ENCODE measurements at places on chromosomes 16 and 17. TPM values are rescaled to one million over a fixed set of nuclear protein-coding genes. Genes with fewer than 3 reads are reported as not detected.

DNA sequence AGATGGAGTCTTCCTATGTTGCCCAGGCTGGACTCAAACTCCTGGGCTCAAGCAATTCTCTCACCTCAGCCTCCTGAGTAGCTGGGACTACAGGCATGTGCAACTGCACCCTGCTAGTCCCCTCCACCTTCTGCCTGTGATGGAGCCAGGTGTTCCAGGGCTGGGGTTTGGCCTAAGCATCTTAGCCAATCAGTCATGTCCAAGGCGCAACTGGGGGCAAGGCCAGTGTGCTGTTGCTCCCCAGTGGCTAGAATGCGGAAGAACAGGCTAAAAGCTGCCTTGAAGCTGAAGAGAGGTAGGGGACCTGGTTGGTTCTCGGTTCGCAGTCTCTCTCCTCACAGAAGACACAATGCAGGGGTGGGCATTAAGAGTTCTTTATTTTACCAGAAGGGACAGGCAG, 18.6 kb downstream of the FLOT2 start:
- H3K36me3 ChIP-seq = peaks cover 11% of the 10 kb centered on the region
- H3K27ac ChIP-seq = no peak overlapping the region
- peaks cover 19% of the 10 kb centered on the region for H3K4me1 ChIP-seq
- no peak overlapping the region for H3K4me3 ChIP-seq

DYNLRB2 gene
- not detected for total RNA-seq

GRCh38 chr17:65467156-65467555, 94.3 kb downstream of the AXIN2 start:
- H3K36me3 ChIP-seq = 0 out of 2 replicates have a peak, but pooled peaks cover 4% of the 10 kb centered on the region
- DNase-seq = no peak
- peaks cover 27% of the 10 kb centered on the region for H3K27me3 ChIP-seq
- no peaks in the 10 kb centered on the region for H3K4me1 ChIP-seq

DNA sequence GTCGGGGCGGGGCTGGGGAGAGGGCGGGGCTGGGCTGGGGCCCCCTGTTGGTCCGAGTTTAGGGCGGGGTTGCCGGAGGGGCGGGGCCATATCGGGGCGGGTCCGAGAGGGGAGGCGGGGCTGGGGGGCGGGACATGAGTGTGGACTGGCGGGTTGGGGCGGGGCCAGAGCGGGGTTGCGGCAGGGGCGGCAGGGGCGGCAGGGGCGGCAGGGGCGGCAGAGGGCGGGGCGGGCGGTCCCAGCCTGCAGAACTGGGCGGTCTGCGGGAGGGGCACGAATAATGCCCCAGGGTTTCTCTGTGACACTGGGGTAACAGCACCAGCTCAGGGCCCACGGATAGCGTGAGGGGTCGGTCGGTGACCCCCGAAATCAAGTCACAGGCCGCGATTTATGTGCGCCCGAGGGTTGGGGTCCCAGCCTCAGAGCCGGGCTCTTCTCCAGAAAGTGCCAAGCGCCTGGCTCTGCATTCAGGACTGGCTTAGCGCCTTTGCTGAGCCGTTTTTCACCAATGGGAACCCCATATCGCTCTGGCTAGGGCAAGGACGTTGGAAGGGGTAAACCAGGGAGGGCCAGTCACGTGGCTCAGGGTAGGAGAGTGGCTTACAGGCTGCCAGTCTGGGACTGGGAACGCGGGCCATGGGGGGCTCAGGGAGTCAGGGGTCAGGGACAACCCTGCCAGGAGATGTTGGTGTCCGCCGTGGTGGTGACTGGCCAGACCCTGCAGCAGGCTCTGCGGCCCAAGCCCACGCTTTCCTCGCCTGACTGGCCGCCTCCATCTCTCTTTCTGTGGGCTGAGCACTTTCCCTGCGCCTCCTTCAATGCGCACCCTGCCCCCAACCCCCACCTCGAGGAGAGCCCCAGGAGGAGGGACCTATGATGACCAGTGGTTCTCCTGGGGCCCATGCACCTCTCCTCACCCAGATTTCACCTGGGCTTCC, 1.2 kb upstream of the METTL26 start:
- H3K4me3 ChIP-seq = peak overlapping the region; percentile 90
- no peak for DNase-seq
- H3K27me3 ChIP-seq = peaks cover 8% of the 10 kb centered on the region

DNA sequence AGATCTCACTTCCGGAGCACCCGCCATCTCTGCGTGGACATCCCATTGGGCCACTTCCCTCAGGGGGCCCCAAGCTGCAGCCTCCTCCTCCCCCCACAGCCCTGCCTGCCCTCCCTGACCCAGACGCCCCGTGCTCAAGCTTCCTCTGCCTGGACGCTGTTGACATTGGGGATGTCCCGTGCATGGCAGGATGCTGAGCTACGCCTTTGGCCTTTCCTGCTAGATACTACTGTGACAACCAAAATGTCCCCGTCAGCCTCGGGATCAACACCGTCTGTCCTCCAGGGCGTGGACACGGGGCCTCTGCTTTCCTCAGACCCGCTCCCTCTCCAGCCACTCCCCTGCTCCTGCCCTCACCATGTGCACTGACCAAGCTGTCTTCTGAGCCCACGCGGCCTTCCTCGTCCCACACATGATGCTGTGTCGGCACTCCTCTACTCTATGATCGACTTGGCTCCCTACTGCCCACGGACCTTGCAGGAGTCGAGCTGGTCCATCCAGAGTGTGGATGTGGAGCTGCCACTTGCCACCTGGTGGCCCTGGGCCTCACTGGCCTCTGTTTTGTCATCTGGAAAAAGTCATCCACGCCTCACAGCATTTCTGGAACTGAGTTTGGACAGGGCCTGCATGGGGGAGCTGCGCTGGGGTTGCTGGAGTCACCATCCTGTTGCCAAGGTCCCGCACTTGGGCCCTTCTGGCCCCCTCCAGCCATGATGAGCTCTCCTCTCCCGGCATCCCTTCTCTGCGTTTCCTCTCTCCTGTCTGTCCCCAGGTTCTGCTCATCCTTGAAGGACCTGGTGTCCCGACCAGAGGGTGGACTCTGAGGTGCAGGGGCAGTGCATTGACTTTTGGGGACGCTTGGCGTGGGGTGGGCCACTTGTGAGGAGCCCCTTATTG, 221.7 kb upstream of the CIBAR2 start:
- no peaks in the 10 kb centered on the region for H3K36me3 ChIP-seq
- no peak overlapping the region for H3K27ac ChIP-seq
- H3K4me3 ChIP-seq = no peak overlapping the region
- H3K4me1 ChIP-seq = peaks cover 13% of the 10 kb centered on the region
- peaks cover 5% of the 10 kb centered on the region for H3K27me3 ChIP-seq

VASN gene
- total RNA-seq = 119 TPM

DNA sequence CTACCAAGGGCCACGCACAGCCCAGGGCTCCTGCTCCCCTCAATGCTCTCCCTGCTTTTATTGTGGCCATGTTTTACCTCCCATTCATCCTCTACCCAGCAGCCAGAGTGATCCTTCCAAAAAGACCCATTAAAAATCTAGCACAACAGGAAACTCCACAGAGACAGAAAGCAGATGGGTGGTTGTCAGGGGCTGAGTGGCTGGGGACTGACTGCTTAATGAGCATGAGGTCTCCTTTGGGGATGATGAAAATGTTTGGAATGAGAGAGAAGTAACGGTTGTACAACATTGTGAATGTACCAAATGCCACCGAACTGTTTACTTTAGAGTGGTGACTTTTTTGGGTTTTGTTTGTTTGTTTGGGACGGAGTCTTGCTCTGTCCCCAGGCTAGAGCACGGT, 107.4 kb downstream of the GAS7 start:
- peaks cover 26% of the 10 kb centered on the region for H3K4me1 ChIP-seq
- peak overlapping the region; percentile 46 for H3K27ac ChIP-seq
- peaks cover 16% of the 10 kb centered on the region for H3K27me3 ChIP-seq

CDK5R1 gene
- 1.7 TPM for total RNA-seq

DNA sequence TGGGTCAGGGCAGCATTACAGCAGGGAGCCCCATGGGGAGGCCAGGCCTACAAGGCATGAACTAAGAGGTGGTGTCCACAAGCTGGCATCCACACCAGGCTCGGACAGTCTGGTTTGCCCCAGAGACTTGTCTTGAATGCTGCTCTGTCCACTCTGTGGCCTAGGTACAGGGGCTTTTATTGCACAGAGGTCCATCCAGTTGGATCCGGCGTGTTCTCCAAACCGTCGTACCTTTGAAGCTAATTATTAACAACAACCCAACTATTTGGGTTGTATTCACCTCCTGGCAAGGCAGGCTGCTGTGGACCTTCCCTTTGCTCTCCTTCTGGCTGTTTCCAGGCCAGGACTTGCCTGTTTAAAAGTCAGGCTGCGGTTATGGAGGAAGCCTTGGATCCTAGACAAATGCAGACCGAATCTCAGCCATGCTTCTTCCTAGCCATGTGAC, 123.4 kb downstream of the CLEC16A start:
- no peak overlapping the region for H3K27ac ChIP-seq
- H3K4me3 ChIP-seq = no peak overlapping the region
- peaks cover 6% of the 10 kb centered on the region for H3K4me1 ChIP-seq
- 0 out of 2 replicates have a peak, but pooled peaks cover 5% of the 10 kb centered on the region for H3K36me3 ChIP-seq
- DNase-seq = no peak
- no peaks in the 10 kb centered on the region for H3K27me3 ChIP-seq

DNA sequence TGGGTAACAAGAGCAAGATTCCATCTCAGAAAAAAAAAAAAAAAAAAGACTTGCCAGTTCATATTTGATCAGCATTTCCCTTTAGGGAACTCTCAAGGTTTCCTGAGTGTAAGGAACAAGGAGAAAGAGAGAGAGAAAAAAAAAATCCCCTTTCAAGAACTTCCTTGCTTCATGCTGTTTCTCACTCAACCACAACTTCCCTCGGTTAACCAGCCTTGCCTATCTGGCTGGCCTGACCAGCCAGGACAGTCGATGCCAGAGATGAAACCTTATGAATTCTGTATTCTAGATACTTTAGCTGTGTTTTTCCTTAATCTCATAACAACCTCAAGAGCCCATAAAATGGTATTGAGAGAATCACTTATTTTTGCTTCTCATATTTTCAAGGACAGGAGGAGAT, 2.6 kb upstream of the N4BP1 start:
- DNase-seq = no peak
- H3K36me3 ChIP-seq = peaks cover 11% of the 10 kb centered on the region
- H3K27ac ChIP-seq = peak overlapping the region; percentile 85
- no peaks in the 10 kb centered on the region for H3K27me3 ChIP-seq
- no peak overlapping the region for H3K4me3 ChIP-seq

CBX2 gene
- total RNA-seq = 1.7 TPM

DNA sequence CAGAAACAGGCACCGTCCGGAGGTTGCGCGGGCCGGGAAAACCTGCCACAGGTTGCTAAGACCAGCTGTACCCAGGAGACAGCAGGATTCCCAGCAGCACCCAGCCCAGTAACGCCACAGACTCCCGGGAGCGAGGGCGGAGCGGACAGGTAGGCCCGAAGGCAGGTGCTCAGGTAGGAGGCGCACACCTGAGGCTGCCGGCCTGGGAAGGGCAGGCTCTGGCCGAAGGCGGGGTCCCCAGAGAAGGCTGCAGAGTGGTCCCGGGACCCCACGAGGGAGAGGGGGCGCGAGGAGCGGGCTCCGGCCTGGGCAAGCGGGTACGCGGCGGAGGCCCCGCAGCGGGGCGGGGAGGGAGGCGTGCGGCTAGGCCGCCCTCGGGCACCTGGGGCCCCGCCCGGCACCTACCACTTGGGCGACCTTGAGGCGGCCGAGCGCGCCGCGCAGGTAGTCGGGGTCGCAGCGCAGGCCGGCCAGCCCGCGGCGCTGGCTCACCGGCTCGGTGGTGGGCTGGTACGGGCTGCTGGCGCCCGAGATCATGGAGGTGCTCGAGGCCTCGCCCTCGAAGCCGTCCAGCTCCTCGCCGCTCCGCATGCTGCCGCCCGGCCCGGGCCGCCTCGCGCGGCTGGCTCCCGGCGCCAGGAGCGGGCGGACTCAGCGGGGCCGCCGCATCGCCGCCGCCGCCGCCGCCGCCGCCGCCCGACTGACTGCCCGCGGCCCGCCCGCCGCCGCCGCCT, 441 bp downstream of the CMTM4 start:
- H3K4me1 ChIP-seq = peaks cover 13% of the 10 kb centered on the region
- 0 out of 2 replicates have a peak, but pooled peaks cover 5% of the 10 kb centered on the region for H3K36me3 ChIP-seq
- peak overlapping the region; percentile 80 for H3K4me3 ChIP-seq
- DNase-seq = no peak

DNA sequence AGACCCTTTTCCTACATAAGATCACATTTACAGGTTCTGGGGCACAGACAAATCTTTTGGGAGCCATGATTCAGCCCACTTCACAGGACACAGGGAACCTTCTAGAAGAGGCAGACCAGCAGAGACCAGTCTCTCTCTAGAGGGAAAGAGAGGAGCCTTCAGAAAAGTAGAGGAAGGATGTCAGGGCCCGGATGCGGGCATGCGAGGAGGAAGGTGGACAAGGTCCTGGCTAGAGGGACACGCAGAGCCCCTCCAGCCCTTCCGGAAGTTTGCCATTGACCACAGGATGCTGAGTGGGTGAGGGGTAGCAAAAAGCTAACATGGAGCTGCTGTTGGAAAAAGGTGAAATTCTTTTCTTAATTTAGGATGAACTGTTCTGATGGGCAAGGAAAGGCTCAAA, 55.8 kb upstream of the MEAK7 start:
- no peak overlapping the region for H3K27ac ChIP-seq
- H3K4me1 ChIP-seq = no peaks in the 10 kb centered on the region
- peaks cover 9% of the 10 kb centered on the region for H3K36me3 ChIP-seq
- no peak for DNase-seq
- no peak overlapping the region for H3K4me3 ChIP-seq
- peaks cover 4% of the 10 kb centered on the region for H3K27me3 ChIP-seq

- no peaks in the 10 kb centered on the region for H3K4me1 ChIP-seq
- H3K36me3 ChIP-seq = no peaks in the 10 kb centered on the region
- no peak overlapping the region for H3K4me3 ChIP-seq
These were observed 2.1 kb downstream of the PPP1R1B start for GRCh38 chr17:39628655-39629493.

- H3K27ac ChIP-seq = no peak overlapping the region
- no peaks in the 10 kb centered on the region for H3K4me1 ChIP-seq
- no peaks in the 10 kb centered on the region for H3K36me3 ChIP-seq
- no peak for DNase-seq
- H3K27me3 ChIP-seq = peaks cover 16% of the 10 kb centered on the region
These were observed 70.0 kb downstream of the PGS1 start for GRCh38 chr17:78448356-78448993.

DNA sequence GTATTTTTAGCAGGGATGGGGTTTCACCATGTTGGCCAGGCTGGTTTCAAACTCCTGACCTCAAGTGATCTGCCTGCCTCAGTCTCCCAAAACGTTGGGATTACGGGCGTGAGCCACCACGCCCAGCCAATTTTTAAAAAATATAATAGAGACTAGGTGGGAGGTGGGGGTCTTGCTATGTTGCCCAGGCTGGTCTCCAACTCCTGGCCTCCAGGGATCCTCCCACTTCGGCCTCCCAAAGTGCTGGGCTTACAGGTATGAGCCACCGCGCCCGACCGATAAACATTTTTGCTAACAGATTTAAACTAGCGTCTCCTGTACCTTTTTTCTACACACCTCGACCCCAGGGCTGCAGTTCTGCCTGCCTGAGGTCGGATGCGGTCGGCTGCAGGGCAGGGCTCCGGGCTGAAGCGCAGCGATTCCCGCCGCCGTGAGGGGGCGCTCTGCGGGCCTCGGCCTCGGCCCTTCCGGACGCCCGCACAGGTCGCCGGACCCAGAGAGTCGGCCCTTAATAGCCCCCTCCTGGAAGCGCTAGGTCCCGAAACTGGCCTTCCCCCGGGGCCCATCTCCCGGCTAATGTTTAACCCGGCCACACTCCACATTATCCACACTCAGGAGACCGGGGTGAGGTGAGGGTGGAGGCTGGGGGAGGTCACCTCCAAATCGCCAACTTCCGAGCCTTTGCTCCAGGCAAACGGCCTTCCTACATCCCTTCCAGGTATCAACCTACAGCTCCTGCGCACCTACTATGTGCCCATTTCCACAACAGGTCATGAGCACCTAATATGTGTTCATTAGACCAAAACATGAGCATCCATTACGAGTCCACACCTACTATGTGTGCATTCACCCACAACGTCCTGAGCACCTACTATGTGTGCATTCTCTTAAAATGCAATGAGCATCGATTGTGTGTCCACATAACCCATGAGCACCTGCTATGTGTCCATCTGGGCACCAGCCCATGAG, 2.0 kb upstream of the GLIS2 start:
- H3K27ac ChIP-seq = peak overlapping the region; percentile 91
- no peak for DNase-seq
- H3K4me3 ChIP-seq = no peak overlapping the region
- H3K27me3 ChIP-seq = no peaks in the 10 kb centered on the region
- peaks cover 39% of the 10 kb centered on the region for H3K4me1 ChIP-seq
